ENCODE measurements at places on chromosomes 3 and 15.

DNA sequence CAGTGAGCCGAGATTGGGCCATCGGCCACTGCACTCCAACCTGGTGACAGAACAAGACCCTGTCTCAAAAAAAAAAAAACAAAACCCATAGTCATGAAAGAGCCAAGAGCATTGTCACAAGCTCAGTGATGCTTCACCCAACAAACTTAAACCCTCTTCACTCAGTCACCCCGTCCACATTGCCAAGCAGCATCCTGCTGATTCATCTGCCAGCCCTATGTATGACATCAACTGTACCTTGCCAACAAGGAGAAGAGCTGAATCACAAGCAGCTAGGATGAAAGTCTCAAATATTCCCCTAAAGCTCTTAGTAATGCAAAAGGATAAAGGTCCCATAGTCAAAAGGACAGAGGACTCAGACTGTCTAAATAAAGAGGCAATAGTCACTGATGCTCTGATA is 90.0 kb downstream of the ANO10 start:
- no peak for DNase-seq

DNA sequence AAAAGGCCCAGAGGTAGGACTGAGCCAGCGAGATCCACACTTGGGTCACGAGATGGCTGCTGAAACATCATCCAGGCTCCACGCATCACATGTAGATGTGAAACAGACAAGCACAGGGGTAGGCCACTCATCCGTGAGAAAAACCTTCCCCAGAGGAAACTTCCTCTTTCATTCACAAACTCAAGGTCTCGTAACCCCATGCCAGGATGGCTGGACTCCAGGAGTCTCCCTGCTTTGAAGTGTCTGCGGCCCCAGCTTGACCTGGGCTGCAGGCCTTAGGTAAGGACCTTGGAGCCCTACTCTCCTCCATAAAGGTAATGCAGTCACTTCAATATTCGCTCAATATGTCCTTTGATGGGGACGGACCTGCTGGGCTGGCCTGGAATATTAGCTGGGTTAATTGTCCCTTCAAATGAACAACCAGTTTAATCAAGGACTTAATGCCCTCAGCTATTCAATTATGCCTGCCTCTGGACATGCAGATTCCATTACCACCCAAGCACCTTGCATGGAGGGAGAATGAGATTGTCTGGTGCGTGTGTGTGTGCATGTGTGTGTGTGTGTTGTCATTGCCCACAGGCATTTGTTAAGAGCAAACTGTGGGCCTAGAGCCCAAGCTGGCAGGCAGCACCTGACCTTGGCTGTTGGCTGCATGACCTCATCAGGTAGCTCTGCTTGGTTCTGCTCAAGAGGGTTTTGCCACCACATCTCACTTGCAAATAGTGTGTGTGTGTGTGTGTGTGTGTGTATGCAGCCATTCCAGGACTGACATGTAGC is 186.9 kb upstream of the TLE3 start:
- no peak for DNase-seq

GRCh38 chr15:77019521-77020331 is 24.8 kb downstream of the PSTPIP1 start:
- no peak for DNase-seq

DNA sequence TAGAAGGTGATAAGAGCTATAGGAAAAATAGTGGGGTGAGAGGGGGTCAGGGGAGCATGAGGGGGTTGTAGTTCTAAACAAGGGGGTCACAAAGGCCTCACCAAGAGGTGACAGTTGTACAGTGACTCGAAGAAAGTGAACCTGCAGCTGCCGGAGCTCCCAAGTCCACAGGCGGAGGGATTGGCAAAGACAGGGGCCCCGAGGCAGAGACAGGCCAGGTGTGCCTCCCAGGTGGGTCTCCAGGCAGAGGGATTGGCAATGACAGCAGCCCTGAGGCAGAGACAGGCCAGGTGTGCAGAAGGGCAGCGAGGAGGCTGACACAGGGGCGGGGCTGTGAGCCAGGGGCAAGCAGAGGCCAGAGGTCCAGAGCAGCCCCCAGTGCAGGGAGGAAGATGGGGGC is 63.7 kb downstream of the DNAJB8 start:
- no peak for DNase-seq

- DNase-seq: no peak
Measured at GRCh38 chr3:189355481-189356201, 183.9 kb downstream of the TPRG1 start.

GRCh38 chr3:24521420-24522145 is 26.9 kb upstream of the THRB start:
- DNase-seq: no peak

GRCh38 chr3:197508461-197508860 is 47.3 kb downstream of the BDH1 start:
- DNase-seq: no peak

DNA sequence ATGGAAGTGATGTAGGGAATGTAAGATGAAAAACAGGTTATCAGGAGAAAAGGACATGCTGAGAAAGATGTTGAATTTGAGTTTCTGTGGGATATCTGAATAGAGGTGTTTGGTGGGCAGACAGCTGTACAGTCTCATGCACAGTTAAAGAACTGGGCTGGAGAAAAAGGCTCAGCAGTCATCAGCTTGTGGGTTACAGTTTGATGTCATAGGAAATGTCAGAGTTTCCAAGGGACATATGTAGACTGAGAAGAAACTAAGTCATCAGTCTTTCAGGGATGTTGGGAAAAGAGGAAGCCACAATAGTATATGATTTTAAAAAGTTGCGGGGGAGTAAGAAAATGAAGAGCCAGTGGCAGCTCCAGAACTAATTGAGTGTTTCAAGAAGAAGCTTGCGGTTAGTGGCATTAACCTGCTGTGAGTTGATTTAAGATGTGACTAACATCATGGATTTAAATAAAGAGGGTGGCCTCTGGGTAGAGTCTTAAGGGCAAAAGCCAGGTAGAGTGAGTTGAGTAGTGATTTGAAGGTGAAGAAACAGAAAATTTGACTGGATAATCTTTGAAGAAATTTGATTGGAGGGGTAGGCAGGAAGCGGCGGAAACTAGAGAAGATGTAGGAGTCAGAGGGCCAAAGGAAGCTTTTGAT is 24.6 kb downstream of the GORASP1 start:
- no peak for DNase-seq

- no peak for DNase-seq
Measured at GRCh38 chr15:69159805-69160140, 662 bp upstream of the GLCE start.

DNA sequence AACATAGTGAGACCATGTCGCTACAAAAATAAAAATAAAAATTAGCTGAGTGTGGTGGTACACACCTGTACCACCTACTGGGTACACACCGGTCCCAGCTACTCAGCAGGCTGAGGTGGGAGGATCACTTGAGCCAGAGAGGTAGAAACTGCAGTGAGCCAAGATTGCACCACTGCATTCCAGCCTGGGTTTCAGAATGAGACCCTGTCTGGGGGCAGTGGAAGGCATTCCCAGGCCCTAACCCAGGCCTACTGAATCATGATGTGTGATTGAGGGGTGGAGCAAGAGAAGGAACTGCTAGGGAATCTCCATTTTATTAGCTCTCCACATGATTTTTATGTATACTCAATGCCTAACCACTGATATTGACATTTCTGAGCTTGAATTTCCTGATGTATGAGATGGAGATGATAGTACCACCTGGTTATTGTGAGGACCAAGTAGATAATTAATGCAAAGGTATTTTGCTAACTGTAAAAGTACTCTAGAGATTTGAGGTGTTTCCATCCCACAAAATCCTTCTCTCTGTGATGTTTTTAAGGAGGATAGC is 169.5 kb upstream of the UMPS start:
- DNase-seq: no peak

DNA sequence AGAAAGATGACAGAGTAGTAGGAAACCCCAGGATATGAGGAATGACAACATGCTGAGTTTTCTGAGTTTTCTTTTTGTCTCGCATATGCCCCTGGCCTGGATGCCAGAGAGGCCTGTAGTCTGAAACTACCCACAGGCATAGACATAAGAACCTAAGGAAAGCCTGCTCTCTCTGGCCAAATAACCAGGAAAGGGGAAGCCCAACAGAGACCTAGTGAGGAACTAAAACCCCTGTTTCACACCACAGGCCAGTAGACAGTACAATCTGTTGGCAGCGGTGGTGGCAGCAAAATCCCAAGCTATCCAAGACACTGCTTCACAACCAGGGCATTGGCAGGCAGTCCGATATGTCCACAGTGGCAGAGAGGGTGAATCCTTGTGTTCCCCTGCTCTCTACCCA is 55.0 kb upstream of the DCP1A start:
- DNase-seq: no peak

DNA sequence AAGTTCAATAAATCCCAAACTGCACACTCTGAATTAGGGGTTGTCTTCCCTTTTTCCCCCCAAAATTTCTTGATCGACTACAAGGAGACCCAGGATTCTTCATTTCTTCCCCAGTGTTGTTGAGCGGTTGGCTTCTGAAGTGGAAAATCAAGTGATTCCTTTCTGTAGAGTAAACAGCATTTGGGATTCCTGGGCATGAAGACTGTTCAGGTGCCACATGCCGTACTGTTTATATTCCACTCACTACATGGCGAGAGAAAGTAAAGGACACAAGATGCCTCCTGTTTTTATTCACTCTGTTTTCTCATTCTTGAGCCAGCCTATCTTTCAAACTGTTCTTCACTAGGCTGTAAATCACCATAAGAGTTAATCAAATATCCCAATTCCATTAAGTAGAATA is 12.6 kb downstream of the FSTL1 start:
- no peak for DNase-seq

GRCh38 chr15:67067930-67068551 is 2.6 kb downstream of the SMAD3 start:
- peak; percentile 45 for DNase-seq

DNA sequence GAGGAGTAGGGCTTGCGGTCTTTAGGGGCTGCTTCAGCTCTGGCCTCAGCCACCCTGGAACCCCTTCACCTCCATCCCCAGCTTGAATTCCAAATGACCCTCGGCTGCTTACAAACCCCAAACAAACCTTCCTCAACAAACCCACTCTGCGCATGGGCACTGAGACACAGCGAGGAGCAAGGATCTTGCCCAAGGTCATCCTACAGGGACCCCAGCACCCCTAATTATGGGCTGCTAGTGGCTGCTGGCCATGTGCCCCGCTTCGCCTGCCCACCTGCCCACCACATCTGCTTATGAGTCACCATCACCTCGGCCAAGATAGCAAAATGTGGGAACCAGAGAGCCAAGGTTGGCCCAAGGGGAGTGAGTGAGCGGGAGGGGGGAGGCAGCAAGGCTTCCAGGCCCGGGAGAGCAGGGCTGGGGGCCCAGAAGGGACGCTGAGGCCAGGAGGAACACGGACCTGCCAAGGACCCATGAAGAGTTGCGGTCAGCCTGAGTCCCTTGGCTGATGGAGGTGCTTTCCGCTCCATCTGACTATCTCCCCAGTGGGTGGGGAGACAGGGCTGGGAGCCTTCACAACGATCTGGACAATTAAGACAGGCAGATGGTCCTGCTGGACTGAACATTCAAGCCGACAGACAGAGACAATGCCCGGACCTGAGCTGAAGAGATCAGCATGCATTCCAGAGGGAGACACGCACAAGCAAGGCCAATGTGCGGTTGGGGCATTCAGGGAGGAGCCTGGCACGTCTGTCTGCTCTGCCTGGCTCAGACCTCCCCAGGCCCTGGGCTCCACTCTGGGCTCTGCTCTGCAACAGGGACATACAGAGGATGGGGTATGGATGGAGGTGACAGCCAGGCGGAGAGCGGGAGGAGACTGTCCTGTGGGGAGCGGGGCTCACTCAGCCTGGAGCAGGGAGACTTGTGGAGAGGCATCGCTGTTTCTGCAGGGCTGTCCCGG is 10.8 kb upstream of the GRIP2 start:
- no peak for DNase-seq

DNA sequence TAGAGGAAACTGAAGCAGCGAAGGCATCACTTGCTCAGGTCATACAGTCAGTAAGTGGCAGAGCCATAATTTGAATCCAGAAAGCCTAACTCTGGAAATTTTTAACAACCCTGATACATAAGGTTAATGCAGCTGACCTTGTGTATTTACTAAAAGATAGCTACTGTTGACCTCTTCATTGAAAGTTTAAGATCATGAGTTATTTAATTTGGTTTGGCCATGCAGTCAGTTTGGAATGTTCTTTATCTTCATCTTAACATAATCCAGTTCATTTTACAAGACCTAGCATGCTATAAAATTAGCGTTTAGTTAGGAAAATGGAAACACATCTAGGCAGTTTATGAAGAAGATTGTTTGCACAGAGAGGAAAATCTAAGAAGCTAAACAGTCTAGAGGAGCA is 240.9 kb downstream of the RBMS3 start:
- DNase-seq: no peak

GRCh38 chr3:172145031-172145686 is 105.8 kb downstream of the FNDC3B start:
- peak; percentile 26 for DNase-seq

DNA sequence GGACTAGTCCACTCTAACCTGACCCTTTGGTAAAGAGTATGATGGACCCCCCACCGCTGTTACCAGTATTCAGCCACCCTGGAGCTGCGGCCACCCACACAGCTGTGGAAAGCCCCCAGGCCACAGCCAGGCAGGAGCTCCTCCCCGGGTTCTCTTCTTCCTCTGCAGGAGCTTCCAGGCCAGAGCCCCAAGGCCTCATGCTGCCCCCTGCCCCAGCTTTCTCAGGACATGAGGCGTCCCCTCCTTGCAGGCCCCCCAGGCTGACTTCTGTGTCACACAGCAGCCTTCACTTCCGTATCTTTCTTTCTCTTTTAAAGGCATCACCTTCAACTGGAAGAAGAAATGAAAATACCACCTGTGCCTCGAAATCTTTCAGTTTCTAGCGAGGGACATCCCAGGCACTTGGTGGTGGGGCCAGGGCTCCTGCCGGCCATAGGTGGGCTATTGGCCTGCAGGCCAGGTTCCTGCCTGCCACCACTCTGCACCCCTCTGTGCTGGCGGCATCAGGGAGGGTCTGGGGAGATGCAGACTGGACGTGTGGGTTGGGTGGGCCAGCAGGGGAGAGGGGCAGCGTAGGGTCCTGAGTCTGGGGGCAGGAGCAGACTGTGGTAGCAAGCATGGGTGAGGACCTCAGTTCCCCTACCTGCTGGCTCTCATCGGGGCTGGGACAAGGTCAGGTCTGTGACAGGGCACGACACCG is 19.9 kb downstream of the KLF13 start:
- DNase-seq: no peak

DNA sequence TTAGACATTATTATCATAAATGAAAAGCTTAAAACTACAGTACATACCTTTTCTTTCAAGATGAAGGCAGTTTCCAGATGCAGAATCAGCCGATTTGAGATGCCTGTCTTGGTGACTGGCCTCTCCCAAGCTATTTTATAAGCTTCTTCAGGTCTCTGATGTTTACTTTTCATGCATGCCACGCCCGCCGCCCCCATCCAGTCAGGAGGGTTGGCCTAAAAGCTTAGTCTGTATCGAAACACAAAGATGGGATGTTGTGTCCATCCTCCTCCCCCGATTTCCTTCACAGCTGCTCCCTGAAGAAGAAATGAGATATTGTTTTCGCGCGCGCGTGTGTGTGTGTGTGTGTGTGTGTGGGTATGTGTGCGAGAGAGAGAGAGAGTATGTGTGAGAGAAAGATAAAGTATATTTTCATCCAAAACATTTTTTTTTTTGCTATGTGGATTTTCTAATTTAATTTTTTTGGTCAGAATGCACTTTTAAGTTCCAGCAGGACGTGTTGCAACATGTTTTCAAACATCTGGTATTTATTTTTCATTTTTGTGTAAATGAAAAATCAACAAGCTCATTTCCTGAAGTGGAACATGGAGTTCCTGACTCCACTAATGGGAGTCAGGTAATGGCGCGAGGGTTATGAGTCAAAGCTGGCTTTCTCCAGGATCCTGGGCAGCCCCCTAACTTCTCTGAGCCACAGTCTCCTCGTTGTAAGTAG is at the start of gene APOD:
APOD (minus strand) TSS at position 110 of the 712 bp plus-strand sequence. CDS start 4,479 bp downstream, outside the sequence.
- no peak for DNase-seq
